Fibroblast of skin of back (primary cell): ENCODE measurements at places on chromosomes 16 and 17.

GRCh38 chr17:48246612-48247011 is 139.0 kb downstream of the SNX11 start:
- DNase-seq, result no peak

DNA sequence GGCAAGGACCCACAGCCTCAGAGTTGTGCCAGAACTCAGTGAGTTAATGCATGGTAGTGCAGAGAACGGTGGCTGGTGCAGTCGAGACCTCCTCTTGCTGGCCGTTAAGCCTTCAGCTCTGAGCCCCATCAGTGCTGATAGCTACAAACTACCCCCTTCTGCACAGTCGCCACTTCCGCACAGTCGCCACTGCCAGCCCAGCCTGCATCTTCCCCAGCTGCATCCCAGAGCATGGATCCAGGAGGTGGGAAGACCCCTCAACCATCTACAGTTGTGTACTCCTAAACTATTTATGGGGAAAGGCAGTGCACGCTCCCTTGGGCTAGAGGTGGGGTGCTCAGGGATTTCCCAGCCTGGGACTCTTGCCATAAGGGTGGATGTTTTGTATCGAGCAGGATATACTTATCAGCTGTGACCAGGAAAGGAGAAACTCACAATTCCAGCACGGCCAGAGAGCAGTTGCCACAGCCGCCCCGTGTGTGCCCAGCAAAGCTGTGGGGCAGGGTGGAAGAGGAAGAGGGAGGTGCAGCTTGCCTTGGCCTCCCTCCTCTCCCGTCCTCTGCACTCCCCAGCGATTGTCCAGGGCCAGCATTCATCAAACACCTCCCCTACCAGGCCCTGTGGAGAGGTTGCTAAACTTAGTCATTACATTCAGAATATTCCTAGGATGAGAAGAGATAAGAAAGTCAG is 49.5 kb upstream of the CMIP start:
- no peak for DNase-seq

GRCh38 chr16:3282103-3282729 is 1.1 kb upstream of the ZNF263 start:
- peak; percentile 77 for DNase-seq

GRCh38 chr17:72901657-72902056 is 190.8 kb downstream of the SLC39A11 start:
- DNase-seq, result no peak

DNA sequence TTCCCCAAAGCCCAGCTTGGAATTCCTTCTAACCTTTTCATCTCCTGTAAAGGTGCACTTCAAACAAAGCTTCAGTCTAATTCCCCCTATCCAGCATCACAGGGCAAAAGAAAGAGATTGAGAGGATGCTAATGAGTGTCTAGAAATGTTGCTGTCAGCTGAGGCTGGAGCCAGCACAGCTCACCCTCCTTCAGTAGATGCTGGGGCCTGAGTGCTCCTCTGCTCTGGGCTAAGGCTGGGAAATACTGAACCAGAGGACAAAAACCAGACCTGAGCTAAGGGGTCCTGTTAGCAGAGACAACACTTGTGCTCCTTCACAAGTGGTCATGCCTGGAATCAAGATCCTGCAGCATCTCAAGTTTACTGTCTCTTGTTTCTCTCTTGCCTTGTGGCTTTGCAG is 85.0 kb downstream of the CHD9NB start:
- DNase-seq, result no peak

DNA sequence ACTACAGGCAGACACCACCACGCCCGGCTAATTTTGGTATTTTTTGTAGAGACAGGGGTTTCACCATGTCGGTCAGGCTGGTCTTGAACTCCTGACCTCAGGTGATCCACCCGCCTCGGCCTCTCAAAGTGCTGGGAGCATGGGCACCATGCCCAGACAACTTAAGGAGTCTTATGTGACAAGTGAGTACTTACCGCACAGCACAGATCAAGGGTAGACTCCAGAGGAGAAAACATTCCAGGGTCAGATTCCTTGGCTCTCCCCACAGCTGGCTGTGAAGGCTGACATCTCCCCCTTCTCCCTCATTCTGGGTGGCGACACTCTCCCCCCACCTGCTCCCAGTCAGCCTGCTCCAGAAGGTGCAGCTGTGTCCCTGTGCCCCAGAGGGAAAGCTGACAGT is 10.6 kb downstream of the ZSCAN10 start:
- no peak for DNase-seq

- DNase-seq, result no peak
These were observed 40.0 kb downstream of the CMTM4 start for GRCh38 chr16:66656547-66656946.

DNA sequence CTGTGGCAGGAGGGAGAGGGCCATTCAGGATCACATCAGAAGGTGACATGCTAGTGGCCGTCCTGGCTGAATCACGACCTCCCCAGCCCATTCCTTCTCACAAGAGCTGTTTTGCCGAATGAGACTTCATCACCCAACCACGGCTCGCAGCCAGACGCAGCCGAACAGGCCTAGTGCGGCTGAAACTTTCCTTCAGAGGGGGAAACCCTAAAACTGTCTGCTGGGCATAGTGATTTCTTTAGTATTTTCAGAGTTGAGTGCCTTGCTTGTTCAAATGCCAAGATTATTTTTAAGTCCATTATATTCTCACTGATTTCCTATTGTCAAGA is 343.7 kb downstream of the CPPED1 start:
- DNase-seq, result no peak

- DNase-seq, result peak; percentile 86
These were observed 54.1 kb downstream of the VAC14 start for GRCh38 chr16:70746708-70747424.

- no peak for DNase-seq
These were observed 4.6 kb upstream of the CLDN9 start for GRCh38 chr16:3007957-3008689.

- no peak for DNase-seq
These were observed 17.3 kb downstream of the KPNA2 start for GRCh38 chr17:68052810-68053209.

GRCh38 chr17:44905006-44906000 is 6.1 kb upstream of the EFTUD2 start:
- DNase-seq, result no peak

- peak; percentile 71 for DNase-seq
These were observed 40.5 kb downstream of the MYH3 start for GRCh38 chr17:10616502-10617119.

GRCh38 chr17:15398736-15399331 is 57.4 kb upstream of the TEKT3 start:
- DNase-seq, result peak; percentile 88

DNA sequence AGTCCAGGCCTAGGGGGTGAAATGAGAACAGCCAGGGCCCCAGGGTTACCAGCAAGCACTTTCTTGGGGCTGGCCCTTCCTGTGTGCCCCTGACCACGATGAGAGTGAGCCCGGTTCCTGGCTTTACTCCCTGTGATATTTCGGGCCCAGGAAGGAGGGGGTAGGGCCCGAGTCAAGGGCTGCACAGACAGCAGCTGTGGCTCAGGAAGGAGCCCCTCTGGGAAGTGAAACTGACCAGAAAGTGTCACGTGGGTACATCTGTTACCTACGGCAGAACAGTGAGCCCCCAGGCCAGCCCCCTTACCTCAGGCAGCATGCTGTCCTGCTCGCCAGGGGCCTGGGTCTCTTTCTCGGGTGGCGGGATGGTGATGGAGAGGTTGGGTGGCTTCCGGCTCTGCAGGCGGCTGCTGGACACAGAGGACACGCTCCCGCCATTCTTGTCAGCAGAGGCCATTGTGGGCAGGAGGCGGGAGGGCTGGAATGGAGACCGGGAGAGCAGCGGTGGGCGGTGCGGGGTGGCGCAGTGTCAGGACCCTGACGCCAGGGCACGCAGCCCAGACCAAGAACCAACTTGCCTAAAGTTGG is 13.8 kb downstream of the AANAT start:
- no peak for DNase-seq

- peak; percentile 70 for DNase-seq
These were observed 6.9 kb downstream of the PLLP start for GRCh38 chr16:57277586-57277985.

DNA sequence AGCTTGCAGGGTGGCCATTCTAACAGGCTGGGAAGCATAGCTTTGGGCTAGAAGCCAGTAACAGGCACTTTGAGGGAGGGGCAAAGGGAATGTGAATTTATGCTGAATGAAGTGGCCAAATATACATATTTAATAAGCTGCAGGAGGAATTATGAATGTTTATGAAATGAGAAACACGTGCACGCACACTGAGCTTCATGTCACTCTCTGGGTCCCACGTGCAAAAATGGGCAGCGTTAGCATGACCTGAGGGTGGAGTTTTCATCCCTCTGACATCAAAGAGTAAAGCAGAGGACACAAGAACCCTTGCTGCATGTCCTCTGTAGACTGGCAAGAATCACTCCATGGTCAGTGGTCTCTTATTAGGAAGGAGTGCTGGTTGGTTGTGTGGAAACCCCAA is 337.0 kb downstream of the UTP18 start:
- no peak for DNase-seq
